Epithelial cell of prostate (primary cell): ENCODE measurements at places on chromosomes 7 and 10.

GRCh38 chr10:14617852-14618251 lies 156.8 kb downstream of the FAM107B start:
- DNase-seq = no peak

DNA sequence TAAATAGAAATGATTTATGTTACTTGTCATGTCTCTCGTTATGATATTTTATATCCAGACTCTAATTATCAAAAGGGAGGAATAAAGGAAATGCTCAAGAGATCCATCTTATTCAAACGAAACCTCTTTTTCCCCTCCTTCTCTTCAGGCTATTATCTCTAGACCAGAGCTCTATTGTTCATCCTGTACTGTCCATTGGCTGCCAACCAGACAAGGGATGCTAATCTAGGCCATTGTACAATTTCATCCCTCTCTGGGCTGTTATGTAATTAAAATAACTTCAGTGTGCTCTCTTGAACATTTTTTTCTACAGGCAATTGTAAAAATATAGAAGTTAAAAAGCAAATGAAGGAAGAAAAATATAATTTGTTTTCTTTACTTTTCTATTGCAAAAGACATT lies 220.4 kb downstream of the HDAC9 start:
- DNase-seq = no peak

GRCh38 chr10:93417921-93418320 lies 64.2 kb downstream of the MYOF start:
- DNase-seq = no peak

- DNase-seq = peak; percentile 66
Observed at GRCh38 chr7:105691680-105692564, 110.6 kb upstream of the EFCAB10 start.

DNA sequence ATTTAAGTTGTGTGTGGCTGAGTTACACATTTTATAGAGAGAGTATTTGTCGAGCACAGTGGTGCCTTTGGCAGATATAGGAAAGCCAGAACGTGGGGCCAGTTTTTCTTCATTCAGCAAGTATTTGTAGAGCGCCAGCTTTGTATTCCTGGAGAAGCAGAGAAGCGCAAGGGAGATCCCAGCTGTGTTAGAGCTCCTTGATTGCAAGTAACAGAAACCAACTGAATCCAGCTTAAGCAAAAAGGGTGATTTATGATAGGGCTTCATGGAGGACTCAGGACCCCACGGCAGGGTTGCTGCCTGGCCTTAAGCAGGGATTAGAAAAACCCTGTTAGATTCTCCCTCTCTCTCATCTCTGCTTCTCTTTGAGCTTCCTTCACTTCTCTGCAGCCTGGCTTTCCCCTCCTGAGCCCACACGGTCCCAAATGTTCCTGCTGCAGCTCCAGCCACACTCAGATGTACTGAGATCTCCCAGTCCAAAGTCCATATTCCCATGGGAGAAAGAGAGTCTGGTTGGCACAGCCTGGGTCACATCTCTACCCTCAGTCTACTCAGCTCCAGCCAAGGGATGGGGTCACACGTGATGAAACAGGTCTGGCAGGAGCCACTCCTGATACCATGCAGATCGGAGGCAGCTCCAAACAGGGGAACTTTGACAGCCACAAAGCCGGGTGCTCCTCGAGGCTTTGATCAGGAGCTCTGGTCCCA lies 16.7 kb downstream of the UBTD1 start:
- DNase-seq = no peak

GRCh38 chr10:113553149-113553548 lies 296 bp downstream of the HABP2 start:
- DNase-seq = no peak

GRCh38 chr10:9331583-9332008 lies 1277.1 kb downstream of the GATA3 start:
- DNase-seq = no peak

DNA sequence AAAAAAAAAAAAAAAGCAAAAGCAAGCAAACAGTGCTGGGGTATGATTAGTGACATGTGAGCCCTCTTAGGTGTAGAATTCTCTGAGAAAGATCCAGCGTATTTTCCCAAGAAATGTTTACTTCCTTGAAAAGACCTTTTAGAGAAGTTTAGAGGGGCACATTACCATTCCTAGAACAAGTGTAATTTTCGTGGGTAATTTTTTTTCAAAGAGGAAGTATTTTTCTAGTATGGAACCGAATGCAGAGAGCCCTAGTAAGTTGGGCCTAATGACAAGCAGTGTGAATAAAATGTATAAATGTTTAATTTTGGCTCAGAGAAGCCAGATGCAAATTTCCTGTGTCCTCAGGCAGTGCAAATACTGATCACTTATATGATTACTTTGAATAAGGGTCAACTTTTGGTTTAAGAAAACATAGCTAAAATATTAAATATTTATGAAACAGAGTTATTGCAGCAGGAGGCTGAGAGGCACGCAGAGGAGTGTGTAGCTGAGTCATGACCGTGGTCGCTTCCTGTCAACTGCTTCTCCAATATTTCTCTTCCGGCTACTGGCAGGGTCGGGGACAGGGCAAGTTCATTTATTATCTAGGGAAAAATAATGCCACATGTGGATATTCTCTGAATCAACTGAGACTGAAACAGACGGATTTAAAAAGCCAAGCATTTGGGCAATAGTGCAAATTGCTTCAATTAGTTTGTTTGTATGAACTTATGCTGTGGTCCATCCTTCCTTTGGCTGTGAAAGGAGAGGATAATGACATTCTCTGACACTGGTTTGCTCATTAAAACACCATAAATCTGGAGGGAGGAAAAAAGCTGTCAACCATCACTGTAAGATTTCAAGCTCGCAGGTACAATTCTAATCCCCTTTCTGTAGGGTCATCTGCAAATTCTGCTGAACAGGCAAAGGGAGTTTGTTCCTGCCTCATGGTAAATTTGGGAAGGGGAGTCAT lies 495.2 kb downstream of the GLRX3 start:
- DNase-seq = no peak

- no peak for DNase-seq
Observed at GRCh38 chr10:131242007-131242406, 69.5 kb downstream of the TCERG1L start.

DNA sequence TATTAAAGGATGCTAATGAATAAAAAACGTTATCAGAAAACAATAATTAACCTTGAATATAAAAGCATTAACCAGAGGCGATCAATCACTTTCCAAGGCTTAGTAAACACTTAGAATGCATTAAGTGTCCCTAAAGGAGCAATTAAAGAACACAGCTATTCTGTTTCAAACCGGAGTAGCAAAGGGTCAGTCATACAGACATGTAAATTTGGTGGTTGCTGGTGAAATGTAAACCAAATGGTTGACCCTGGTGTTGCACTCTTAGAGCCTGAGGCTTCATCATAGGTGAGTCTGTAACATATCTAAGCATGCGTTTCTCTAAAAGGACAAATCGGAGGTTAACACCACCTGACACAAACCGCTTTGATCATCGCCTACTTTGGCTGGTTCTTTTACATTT lies 1280.1 kb downstream of the TYW1 start:
- DNase-seq = no peak

DNA sequence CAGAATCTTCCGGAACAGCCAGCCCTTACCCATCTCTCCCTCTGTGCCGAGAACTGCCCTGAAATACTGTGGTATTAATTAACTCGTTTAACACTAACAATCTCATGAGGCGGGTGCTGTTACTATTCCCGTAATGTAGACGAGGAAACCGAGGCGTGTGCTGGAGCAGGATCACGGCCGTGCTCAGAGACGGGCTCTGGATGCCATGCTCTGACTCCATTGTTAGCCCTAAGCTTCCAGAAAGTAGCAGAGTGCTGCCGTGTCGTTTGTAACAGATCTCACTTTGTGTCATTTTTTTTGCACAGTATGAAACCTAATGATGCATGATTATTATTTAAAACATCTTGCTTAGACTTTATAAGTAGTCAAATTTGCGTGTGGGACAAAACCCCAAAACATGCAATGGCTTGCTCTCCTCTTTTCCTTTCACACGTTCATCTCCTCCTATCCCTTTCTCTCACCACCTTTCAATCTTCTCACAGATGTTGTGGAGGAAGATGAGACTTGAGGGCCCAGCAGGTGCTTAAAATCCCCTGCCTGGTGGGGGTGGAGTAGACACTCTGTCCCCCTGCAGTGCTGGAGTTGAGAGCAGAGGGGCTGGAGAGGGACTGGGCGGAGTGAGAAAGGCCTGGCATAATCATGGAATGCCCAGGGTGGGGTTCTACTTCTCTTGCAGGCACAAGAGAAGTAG lies 482 bp upstream of the ACTR3C start:
- DNase-seq = no peak

GRCh38 chr7:75624134-75624832 lies 114.5 kb downstream of the HIP1 start:
- DNase-seq = no peak

DNA sequence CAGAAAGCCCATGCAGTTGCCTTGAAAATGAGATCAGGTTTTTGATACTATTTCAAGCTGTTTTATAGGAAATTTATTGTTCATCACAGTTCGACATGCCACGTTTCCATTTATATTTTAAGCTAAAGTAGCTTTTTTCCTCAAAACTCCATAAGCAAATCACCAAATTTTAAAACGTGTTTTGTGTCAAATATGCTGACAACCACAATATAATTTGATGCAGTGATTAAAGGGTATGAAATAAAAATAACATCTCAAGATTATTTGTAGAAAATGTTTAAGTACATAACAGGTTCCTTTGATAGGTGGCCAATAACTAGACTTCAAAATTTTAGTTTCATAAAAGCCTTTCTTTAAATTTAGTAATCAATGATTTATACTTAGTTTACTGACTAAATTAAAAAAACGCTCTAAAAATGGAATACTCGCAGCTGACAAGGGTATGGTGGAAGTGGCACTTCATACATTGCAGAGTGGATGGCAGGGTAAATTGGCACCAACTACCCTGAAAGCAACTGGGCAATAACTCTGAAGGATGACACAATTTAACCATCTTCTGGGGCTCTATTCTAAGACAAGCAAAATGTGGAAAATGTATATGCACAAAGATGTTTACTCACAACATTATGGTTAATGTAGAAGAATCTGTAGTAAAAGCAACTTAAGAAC lies 481.6 kb downstream of the TNS3 start:
- DNase-seq = no peak

- DNase-seq = no peak
Observed at GRCh38 chr10:23198610-23198939, 6.5 kb downstream of the PTF1A start.

GRCh38 chr7:154985230-154985629 lies 17.7 kb downstream of the PAXIP1 start:
- DNase-seq = no peak

GRCh38 chr7:120723465-120724385 lies 134.2 kb downstream of the TSPAN12 start:
- no peak for DNase-seq

GRCh38 chr10:34280599-34281374 lies 534.3 kb downstream of the PARD3 start:
- peak; percentile 70 for DNase-seq

- DNase-seq = no peak
Observed at GRCh38 chr7:25759748-25760147, 392.2 kb upstream of the NFE2L3 start.

GRCh38 chr7:151198945-151199848 lies 11.1 kb downstream of the H2BK1 start:
- DNase-seq = no peak

DNA sequence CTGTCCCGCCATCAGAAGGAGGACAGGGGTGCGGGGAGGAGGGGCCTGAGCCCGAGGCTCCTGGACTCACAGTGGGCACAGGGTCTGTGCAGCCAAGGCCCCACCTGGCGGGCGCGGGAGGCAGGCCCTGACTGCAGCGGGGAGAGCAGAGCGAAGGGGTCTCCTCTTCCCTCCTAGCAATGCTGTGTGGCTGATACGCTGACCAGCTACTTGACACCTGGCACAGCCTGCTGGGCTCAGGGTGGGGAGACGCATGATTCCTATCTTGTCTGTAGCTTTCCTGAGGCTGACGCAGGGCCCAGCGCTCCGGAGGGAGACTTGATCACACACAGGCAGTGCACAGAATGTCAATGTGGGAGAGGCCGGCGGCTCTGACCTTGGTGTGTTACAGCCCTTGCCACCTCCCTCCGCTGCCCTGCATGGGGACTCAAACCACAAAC lies 174.9 kb downstream of the ELFN1 start:
- DNase-seq = no peak

- DNase-seq = no peak
Observed at GRCh38 chr7:69603937-69604494, 5.7 kb downstream of the AUTS2 start.
